ENCODE measurements at places on chromosomes 3 and 15.

- DNase-seq, result peak; percentile 24
Observed at GRCh38 chr3:123586968-123587367, 2.1 kb upstream of the HACD2 start.

DNA sequence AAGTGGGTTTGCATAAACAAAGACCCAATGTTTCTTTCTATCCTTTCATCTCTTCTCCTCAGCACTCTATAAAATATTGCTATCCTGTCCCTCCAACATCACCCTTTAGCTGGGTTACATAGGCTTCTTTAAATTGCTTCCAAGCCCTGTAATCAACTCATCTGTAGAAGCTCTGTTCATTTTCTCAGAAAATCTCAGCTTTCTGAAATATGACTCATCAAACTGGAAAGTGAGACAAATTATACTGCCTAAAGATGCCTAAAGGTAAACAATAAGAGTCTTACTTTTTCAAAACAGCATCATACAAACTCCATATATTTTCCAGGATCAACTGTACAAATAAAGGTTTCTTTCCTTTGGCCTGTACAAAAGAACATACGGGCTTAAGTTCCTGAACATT lies 33.8 kb downstream of the EFL1 start:
- no peak for DNase-seq

DNA sequence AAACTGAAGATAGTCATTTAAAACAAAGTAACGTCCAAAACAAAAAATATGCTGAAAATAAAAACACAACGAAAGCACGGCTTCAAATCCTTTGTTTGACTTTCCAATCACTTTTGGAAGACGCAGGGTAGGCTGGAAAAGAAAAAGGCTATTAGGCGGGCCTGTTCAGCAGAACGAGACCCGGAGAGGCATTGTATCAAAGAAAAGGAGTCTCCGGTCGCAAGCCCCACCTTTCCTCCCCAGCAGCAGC lies 691 bp downstream of the SENP7 start:
- no peak for DNase-seq

GRCh38 chr3:153619268-153619667 lies 457.2 kb downstream of the RAP2B start:
- DNase-seq, result no peak

GRCh38 chr15:86917361-86917671 lies 837.6 kb downstream of the AGBL1 start:
- DNase-seq, result no peak
